ENCODE measurements at places on chromosomes 4 and X.

DNA sequence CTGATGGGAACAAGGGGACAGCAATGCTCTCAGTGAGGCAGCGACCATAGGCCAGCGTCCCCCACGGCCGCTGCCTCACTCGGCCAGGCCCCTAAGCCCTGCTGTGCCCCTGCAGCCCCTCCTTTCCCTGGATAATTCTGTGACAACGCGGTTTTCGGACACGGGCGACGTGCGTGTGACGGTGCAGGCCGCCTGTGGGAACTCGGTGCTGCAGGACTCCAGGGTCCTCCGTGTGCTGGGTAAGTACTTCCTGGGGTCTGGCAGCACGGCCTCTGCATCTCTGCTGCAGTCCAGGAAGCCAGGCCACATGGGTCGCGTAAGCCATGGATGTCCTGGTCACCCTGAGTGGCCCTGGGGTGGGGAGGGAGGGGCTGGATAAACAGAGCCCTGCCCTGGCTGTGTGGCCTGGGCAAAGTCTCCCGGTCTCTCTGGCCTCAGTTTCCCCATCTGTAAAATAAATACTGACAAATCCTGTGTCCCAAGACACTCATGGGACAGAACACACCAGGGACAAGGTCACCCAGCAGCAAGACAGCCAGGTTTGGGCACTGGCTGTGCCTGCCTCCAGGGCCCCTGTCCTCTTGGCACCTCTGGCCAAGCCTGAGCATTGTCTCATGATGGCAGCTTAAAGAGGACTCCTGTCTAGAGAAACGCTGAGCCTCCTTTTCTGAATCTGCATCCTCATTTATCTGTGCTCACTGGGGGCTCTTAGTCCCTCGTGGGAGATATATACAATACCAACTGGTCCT lies 212.8 kb downstream of the AFAP1 start:
- DNase-seq, result no peak

DNA sequence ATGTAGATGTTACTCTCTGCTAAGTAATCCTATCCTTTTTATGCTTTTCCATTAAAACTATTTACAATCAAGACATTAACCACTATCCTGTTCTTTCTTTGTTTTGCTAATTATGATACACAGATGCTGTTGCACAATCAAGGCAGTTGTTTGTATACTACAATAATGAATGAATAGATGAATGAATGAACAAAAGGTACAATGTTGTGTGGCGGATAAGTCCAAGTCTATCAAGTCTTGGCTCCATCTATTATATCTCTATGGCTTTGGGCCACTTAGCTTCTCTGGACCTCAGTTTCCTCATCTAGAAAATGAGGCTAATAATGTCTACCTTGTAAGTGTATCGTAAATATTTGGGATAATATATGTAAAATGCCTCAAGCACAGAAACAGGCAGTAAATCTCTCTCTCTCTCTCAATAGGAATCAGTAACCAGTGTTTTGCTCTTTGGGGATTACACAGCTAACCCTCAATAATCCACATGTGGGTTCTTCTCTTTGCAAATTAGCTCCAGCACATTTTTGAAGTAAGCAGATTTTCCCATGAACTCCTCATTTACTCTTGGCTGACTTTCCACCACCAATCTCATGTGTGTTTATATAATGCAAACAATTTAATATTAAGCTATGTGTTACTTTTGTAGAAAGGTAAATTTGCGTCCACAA lies 27.8 kb upstream of the TSPAN5 start:
- no peak for DNase-seq

DNA sequence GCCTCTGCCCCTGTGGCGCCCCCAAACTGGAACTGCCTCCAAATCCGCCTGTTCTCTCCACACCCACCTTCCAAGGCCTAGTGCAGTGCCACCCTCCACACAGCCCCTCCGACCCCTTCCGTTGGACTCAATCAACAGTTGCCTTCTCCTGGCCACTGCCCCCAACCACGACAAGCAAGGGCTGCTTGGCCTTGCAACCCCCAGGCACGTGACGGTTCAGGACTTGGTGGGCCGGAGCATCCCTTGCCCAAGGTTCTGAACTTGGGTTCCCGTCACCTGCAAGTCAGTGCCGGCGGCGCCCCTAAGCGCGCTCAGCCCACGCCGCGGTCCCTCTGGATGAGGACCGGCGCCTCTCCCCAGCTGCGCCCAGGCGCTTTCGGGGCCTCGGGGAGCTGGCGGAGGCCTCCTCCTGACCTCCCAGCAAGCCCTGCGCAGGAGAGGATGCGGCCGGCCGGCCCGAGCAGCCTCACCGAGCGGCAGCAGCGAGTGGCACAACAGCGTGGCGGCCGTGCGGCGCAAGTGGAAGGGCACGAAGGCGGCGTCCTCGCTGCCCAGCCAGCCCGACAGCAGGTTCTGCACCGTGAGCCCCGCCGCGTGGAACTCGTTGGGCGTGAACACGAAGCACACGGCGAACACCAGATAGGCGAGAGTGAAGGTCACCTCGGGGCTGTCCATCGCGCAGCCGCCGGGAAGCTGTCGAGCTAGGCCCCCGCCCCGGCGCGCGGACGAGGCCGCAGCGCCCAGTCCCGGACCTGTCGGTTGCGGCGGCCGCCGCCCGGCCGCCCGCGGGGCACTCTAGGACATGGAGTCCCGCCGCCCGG lies 750 bp downstream of the TMEM129 start:
- DNase-seq, result peak; percentile 44

DNA sequence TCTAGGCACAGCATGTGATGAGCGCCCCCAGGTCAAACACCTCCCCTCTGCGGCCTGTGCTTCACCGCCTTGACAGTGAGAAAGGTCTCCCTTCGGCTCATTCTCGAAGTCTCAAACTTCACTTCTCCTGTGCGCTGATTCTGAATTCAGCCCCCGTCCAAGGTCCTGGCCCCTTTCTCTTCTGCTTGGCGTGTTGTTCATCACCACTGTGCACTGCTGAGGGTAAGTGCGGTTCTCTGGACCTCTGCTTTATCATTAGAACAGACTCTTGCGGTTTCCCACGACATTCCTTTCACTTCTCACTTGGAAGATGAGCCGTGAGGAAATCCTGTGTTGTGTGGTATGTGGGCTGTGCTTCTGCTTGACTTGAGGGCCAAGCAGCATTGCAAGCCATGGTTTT lies 11.9 kb downstream of the HTT-AS start:
- no peak for DNase-seq
